Urinary bladder (tissue), 4 donors: ENCODE measurements at places on chromosomes 13 and 19. TPM values are rescaled to one million over a fixed set of nuclear protein-coding genes. Genes with fewer than 3 reads are reported as not detected.

GRCh38 chr13:47798906-47799305 lies 202.2 kb downstream of the SUCLA2 start:
- DNase-seq: no peak

- DNase-seq: no peak
These were observed 33.8 kb upstream of the NDFIP2 start for GRCh38 chr13:79447141-79447540.

The TMEM238 gene
- polyA plus RNA-seq: 0.43 TPM

The IRGC gene
- not detected for polyA plus RNA-seq

- DNase-seq: no peak
These were observed 1123.3 kb downstream of the EFNB2 start for GRCh38 chr13:105412171-105412570.

The CEACAM16 gene
- polyA plus RNA-seq: not detected

The MEX3D gene
- polyA plus RNA-seq: 19.1 TPM

DNA sequence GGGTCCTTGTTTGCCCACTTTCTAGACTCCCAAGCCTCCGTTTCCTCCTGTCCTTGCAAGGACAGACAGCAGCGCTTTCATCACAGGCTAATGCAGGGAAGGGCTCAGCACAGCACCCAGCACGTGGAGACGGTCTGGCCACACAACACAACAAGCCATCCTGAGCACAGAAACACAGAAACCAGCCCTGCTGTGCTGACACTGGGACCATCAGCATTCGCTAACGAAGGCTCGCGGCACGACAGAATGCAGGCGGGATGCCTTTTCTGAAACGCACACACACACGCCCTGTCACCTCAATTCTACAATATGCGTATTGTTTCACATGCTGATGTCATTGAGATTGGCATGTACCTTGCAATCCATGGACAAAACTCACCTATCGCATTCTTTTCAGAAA lies 12.9 kb downstream of the AKT2 start:
- no peak for DNase-seq

DNA sequence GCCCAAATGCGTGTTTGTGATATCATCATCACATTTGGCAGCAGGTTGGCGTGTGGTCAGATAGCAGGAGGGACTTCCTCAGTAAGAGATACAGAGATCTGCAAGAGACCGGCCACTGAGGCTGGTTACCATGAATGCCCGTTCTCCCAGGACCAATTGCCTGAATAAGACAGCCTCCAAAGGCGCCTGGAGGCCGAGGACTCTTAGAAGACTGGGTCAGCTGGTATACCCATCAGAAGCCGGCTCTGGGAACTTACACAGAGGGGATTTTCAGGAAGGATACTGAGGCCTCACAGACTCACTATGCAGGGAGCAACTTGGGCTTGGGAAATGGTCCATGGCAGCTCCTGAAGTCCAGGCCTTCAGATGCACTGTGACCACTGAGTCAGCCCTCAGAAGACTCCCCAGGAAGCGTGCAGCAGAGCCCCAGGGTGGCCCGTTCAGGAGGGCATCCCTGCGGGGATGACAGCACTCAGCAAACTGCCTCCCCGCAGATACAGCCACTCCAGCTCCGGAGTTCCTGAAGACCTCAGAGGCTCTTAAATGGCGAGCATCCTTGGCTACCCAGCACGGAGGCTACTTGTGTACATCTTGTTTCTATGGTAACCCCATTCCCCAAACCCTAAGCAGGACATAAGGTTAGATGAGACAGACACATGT lies 26.4 kb upstream of the VSTM2B start:
- no peak for DNase-seq

GRCh38 chr19:15636026-15636425 lies 4.7 kb upstream of the CYP4F3 start:
- DNase-seq: no peak

- no peak for DNase-seq
These were observed 271.1 kb upstream of the MAB21L1 start for GRCh38 chr13:35747594-35747993.

The ZNF837 gene
- 1.6 TPM for polyA plus RNA-seq

- no peak for DNase-seq
These were observed 73.4 kb downstream of the CBY2 start for GRCh38 chr13:45775401-45775963.

DNA sequence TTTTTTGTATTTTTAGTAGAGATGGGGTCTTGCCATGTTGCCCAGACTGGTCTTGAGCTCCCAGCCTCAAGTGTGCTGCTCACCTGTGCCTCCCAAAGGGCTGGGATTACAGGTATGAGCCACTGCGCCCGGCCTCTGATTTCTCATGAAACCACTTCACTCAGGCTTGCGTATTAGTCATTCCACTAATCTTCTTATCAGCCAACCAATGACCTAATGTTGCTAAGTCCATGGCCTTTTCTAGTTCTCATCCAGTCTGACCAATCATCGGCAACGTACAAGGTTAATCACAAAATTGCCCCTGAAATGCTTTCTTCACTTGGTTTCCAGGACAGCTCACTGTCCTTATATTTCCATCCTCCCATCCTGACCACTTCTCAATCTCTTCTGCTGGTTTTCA lies 605.3 kb upstream of the SLC10A2 start:
- DNase-seq: no peak

DNA sequence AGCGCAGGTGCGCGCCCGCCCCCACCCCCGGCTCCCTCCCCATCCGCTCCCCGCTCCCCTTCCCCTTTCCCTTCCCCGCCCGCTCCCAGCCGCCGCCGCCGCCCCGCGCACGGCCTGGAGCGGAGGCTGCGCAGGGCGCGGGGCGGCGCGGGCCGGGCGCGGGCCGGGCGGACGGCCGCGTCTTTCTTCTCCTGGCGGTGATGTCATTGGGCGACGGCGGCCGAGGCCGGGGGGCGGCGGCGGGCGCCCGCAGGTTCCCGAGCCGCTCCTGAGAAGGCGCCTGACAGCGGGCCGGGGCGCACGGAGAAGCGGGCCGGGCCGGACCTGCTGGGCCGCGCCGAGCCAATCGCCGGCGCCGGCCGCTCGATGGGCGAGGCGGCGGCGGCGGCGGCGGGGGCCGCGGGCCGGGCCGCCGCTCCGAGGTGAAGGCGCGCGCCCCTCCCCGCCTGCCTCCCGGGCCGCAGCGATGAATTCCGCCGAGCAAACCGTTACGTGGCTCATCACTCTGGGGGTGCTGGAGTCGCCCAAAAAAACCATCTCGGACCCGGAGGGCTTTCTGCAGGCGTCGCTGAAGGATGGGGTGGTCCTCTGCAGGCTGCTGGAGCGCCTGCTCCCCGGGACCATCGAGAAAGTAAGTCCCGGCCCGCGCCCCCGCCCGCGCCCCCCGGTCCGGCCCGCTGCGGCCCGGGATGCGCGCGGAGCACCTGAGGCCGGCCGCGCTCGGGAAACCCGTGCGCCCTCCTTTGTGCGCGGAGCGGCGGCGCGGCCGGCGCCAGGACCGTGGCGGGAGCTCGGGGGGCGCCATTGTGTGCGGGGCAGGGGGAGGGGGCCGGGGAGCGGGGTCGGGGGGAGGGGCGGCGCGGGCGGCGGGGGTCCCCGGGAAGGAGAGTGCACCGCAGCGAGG lies at the start of gene ARHGEF7:
Gene ARHGEF7 (plus strand): TSS at position 250 of the 904 bp plus-strand sequence. CDS start 217 bp downstream, at position 467.
- no peak for DNase-seq

DNA sequence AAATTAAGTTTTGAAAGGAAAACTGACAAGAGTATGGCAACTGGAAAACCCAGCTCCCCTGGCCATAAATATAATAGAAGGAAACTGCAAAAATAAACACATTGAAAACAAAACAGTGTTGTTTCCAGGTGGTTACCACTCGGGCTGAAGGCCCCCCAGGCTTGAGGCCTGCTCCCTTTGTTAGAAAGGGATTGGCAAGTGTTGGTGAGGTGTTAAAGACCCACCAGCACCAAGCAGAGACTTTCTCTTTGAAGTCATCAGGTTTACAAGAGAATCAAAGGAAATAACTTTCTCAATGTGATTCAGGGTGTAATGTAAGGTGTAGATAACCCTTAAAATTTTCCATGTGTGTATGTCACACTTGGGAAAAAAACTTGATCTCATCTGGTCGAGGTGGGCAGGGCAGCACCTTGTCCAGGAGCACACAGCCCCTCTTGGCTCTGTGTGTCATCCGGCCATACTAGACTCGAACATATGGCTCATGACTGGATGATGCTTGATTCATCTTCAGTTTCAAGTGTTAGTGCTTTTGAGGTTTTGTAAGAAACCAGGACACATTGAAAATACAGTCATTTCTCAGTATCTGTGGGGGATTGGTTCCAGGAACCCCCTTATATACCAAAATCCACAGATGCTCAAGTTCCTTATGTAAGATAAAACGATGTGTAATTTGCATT lies 7.8 kb downstream of the ACTN4 start:
- DNase-seq: no peak

The HSPB6 gene
- polyA plus RNA-seq: 657 TPM

DNA sequence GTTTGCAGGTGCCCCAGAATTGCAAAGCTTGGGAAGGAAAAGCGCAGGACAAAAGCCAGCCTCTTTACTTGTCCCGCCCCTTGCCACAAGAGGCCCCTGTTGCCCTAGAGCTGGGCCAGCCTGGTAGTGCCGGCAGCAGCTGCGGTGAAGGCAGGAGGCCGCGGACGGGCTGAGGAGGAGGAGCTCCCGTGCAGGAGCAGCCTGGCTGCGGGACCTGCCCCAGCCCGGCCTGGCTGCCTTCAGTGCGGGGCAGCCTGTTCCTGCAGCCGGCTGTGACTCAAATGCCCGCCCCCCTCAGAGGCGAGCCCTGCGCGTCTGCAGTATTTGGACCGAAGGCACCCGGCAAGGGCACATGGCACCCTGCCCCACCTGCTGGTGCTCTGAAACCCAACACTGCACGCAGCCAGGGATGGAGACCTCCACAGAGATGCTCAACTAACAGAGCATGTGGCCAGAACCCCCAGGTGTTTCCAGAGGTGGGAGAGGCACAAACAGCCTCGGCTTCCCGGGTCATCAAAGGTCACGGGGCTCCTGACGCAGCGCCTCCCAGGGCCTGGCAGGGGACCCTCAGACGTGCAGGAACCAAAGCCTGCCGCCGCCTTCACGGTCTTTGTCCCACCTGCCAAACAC lies 29.7 kb downstream of the NAXD start:
- DNase-seq: no peak

The CD22 gene
- polyA plus RNA-seq: 1.6 TPM

DNA sequence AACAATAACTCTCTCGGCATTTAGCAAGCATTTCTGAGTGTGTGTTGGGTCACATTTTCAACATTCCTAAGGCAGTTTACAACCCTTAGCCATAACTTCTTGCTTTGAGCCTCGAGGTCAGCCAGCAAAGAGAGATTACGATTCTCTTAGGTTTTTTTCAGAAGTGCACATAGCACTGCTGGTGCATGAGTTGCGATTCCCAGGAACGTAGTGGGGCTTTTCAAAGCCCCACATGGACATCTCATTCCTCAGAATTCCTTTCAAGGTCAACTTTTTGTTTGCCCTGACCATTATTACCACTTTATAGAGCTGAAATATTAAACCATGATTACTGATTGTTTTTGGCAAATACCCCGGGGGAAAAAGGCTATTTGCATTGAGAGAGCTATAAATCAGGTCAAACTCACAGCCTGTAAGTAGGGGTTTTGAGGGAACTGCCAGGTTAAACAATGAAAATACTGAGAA lies 705.3 kb downstream of the GPC5 start:
- DNase-seq: no peak

The SELENOV gene
- polyA plus RNA-seq: not detected

The HCST gene
- 17.3 TPM for polyA plus RNA-seq

The ZNF723 gene
- polyA plus RNA-seq: not detected
